Common myeloid progenitor, CD34-positive (primary cell): ENCODE measurements at places on chromosomes 2 and 18.

GRCh38 chr2:230658877-230659652, 53.6 kb upstream of the CAB39 start:
- DNase-seq: peak; percentile 92

DNA sequence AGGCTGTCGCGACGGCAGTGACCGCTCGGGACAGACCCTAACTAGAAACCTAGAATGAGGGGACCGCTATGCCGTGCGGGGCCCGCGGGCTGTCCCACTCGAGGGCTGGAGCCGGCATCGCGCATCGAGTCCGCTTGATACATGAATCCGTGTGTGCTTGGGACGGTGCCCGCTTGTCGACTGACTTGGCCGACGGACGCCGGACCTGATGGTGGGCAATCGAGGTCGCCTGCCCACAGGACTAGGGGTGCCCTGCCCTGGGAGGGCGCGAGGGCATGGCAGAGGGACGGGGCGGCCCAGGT, 749 bp upstream of the PTMA start:
- peak; percentile 79 for DNase-seq

DNA sequence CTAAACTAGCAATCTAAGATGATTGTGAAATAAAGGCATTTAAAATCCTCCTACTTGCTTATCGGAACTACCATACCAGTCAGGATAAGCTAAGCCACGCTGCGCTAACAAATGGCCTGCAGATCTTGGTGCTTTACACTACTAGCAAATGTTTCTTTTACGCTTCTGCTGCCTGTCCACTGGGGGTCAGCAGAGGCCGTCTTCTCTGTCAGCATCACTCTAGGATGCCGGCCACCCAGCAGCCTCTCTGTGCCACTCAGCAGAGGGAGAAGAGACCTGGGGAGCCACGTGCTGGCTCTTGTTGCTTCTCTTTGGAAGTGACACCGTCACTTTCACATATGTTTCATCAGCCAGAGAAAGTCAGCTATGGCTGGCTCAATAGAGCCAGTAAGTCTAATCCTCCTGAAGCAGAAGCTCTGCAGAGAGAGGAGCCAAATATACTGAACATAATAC, 36.6 kb downstream of the COPS8 start:
- peak; percentile 23 for DNase-seq

- no peak for DNase-seq
Measured at GRCh38 chr18:28040211-28040610, 136.7 kb downstream of the CDH2 start.

DNA sequence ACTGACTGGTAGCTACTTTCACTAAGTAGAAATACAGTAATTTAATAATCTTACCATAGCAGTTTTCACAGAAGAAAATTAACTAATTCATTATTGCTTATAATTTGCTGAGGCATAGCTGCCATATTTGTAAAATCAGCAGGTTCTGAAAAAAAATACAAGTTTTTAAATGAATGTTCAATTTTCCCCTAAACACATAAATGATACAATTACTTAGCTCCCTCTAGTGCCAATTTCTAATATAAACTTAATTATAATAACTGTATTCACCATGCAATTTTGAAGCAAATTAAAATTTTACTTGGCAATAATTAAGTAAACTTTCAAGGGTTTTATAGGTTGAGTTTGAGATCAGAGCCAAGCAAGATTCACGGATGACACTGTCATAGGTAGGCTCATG, 1321.6 kb upstream of the ACVR2A start:
- DNase-seq: peak; percentile 25

- DNase-seq: no peak
Measured at GRCh38 chr2:152062125-152063091, 36.4 kb downstream of the CACNB4 start.

- no peak for DNase-seq
Measured at GRCh38 chr2:15568874-15569273, 7.7 kb upstream of the NBAS start.

DNA sequence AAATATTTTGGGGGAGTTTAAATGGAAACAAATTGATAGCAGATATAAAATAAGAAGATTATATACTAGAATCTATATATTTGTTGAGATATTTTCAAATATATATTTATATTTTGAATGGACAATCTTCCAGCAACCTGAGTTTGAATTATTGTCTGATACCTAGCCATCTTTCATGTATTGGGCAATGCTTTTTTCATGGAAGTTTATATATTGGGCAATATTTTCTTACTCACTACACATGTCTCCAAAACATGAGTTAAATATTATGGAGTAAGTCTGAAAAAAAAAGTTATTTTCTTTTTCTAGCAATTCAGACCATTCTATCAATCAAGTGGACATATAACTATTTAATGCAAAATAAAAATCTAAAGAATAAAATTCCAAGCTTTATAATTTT, 295.2 kb downstream of the NYAP2 start:
- DNase-seq: no peak

DNA sequence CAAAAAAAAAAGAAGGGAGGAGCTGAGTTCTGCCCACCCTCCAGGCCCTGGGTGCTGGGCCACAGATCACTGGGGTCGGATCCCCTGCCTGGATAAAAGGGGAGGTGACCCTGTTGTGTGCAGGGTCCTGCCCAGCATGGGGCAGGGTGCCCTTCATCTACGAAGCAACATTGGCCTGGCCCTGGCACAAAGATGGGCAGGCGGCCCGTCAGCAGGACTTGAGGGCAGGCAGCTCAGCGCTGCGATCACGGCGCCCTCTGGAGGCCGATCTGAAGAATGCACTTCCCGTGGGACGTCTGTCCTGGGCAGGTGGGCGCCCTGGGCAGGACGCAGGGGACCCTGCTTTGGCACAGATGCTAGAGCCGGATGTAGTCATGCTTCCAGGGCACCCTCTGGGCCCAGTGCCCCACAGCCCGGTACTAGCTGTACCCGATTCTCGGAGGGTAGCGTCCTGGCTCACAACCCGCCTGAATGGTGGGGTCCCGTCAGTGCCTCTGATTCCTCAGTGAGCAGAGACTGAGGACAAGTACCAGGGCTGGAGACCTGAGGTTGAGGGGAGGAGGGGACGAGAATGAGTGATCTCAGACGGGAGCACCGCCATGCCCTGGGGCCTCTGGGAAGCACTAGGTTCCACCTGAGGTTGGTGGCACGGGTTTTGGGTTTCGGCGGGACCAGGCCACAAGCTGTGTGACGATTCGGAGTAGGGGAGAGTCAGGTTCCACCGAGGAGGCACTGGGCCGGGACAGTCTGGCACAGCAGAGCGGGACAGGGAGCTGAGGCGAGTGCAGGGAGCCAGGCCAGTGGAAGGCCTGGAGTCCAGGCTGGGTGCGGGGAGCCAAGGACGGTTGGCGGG, 18.0 kb downstream of the ARID5A start:
- DNase-seq: peak; percentile 79

DNA sequence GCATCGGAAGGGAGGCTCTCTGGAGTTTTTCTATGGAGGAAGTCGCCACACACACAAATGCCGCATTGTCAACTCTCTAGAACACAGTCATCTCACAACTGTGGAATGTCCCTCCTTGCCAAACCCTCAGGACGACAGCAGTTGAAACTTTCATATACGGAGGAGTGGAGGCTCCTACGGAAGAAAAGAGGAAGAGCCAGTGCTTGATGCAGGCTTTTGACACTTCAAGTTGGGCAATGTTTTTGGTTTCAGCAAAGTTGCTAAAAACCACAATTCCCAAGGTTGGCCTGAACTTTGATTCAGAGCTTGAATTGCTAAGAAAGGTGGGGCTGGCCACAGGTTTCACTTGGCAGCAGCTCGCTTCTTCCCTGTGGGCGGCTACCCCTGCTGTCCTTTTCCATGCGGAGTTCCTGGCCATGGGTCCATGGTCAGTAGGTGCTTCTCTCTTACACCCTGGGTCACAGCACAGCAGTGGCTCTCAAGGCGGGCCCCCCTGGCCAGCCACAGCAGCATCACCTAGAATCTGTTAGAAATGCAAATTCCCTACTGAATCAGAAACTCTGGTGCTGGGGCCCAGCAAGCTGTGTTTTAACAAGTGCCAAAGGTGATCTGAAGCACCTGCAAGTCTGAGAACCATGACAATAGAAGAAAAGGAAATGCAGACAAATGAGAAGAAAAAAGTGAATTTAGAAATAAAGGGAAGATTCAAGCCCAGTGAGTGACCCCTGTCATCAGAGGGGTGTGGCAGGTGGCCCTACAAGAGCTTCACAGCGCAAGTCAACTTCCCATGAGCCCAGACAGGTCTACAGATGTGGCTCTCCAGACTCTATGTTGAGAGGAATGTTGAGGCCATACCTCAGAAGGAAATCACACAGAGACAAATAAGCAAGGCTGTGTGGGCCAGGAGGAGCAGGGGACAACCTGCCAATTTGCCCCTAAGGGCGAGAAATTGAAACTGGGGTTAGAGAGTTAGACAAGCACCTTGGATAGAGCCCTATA, 856.4 kb downstream of the RNF144A start:
- DNase-seq: peak; percentile 83

DNA sequence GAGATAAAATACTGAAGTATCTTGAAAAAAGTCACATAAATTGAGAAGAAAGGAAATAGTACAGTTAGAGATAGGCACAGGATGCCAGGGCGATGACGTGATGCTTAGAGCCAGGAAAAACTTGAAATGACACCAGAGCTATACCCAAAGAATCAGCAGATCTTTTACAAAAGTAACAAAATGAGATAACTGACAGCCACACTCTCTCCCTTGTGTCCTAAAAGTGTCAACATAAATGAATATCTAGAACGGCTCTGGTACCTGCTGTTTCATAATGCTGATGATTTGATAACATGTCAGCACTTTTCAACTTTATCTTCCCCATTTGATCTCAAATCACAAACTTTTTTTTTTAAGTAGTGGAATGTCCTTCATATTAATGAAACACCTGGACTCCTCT, 45.6 kb upstream of the ZC3H15 start:
- peak; percentile 46 for DNase-seq

GRCh38 chr2:209307161-209308001, 116.5 kb upstream of the MAP2 start:
- no peak for DNase-seq

- no peak for DNase-seq
Measured at GRCh38 chr2:19801367-19802080, 100.3 kb downstream of the TTC32 start.

DNA sequence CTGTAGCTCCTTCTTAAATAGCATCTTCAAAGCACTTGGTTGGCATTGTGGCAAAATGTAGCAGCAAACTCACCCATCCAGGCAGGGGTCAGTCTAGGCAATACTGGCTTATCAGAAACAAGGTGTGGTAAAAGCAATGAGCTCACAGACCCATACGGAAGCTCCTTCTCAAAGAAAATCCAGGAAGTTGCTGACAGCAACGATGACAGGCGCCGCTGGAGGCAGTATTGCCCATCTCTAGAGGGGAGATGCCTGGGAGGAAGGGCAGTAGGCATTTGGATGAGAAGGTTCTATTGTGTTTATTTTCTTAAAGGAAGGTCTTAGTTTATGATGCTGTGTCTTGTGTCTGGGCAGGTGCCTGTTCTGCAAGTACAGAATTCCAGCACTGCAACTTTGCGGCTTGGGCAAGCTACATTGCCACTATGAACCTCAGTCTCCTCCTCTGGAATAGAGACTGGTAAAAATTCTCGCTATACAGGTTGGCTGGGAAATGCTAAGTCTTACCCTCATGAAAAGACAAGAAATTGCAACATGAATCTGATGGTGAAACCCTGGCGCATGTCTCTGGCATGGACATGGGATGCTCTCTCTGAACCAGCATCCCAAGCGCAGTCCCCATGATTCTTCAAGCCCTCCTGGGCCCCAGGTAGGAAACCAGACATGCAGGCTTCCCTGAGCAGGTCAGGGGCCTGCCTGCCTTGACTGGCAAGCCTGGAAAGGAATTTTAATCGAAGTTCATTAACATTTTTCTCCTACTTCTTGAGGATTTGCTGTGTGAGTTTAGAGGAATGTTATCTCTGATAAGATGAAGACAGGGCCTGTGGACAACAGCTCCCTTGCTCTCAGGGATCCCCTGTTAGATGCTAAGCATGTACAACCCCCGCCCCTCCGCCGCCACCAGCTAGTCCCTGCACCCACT, 156.0 kb downstream of the TFCP2L1 start:
- peak; percentile 83 for DNase-seq

DNA sequence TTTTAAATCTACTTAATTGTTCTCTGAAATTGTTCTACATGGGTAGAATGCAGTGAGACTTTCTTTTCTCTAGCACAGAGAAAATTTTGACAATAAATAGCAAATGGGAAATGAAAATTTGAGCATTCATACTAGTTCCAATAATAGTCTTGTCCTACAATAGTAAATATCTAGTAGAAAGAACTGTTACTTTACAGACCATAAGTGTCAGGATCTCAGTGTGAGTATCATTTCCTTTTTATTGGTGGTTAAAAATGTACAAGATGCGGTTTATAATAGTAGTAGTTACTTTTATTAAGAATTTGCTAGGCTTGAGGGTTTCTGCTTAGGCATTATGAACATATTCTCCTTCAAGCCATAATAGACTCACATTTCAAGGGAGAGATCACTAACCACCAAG, 43.2 kb downstream of the KCNE4 start:
- DNase-seq: no peak

DNA sequence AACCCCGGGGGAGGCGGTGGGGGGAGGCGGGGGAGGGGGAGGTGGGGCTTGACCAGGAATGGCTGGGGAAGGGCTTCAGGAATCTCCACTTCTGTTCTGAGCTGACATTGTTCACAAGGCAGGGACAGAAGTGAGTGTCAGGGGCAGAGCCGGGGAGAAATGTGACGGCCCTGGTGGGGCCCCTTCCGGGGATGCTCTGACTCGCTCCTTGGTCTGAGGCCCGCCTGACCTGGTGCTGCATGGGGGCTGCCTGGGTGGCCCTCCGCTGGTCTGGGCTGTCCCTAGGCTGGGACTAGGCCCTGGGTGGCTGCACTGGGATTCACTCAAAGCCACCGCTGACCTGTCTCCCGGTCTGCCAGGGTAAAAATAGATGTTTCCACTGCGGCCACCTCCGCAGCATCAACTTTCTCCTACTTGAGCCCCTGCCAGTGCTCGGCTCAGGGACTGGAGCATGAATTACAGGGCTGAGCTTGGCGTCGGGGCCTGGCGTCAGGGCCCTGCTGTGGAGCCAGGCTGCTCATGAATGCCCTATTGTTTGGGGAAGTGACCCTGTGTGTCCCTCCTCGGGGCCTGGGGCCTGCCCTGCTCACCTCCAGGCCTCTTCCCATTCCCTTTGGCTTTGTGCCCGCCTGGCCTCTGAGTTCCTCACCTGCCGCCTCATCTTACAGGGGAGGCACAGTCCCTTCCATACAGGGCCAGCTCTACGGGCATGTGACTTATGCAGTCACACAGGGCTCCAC, 247.5 kb downstream of the DYSF start:
- DNase-seq: no peak

- DNase-seq: no peak
Measured at GRCh38 chr2:223735035-223735640, 102.2 kb downstream of the AP1S3 start.

DNA sequence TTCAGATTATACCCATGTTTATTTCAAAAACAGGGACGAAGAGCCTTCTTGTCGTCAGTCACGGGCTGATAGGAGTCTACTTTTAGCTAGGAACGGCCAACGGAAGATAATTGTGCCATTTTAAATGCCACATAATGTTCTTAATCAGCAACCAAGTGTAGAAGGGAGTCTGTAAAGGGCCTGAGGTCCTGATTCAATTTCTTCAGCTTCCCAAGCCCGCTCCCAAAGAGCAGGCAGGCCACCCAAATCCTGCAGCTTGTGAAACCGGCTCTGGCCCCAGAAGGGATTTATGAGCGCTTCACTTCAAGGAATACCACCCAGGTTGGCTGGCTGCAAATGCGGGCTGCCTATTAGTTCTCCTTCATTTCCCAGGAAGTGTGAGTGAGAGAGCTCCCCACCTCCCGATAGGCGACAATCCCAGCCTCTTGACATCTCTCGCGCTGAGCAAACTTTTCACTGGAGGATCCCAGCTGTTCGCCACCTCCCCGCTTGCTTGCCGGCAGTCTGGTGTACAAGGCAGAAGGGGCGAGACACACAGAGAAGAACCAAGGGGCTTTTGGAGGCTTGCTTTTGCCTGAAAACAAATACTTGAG, 272.9 kb downstream of the CDH20 start:
- DNase-seq: no peak
